Activated CD4-positive, alpha-beta T cell treated with anti-CD3 and anti-CD28 coated beads for 24 hours (primary cell): ENCODE measurements at places on chromosomes 1 and 21.

DNA sequence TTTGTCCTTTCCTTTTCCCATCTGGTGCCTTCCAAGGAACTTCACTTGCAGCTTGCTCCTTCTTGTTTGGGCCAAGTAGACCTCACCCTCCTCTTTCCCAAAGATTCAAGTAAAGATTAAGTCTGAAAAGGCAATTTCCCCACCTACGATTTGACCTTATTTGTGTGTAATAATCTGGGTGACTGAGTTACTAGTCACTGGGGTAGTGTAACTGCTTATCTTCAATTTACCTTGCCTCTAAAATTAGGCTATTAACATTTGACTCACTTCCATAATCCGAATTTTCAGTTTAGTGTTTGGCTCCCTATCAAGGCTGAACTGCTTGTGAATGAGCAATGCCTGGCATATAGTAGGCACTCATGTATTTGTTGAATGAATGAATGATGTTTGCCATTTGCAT is 59.6 kb downstream of the PLA2G4A start:
- no peak for DNase-seq

DNA sequence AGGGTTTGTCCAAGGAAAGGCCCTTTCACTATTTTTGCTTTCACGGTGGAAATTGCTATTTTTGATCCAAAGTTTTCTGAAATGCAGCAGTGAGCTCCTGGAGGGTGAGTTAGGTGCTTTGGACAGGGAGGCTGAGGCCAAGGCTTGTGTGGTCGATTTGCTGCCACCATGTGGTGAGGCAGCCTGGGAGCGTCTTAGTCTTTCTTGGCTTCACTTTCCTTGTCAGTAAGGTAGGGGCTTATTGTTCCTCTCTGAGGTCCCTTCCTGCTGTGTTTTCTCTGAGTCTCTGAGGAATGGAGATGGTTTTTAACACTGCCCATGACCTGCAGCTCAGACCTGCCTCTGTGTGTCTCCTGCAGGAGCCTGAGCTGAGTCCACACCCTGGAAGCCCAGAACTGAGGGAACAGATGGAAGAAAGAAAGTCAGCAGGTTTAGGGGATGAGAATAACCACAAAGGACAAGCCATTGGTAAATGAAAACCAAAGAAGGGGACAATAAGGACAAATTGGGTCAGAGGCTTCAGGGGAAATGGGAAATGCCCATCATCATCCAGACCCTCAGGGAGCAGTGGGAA is 20.1 kb upstream of the S100A10 start:
- DNase-seq: no peak

GRCh38 chr1:202283991-202284390 is 57.7 kb downstream of the UBE2T start:
- DNase-seq: no peak

- DNase-seq: peak; percentile 57
Measured at GRCh38 chr21:42107881-42108553, 36.9 kb downstream of the UMODL1 start.

GRCh38 chr1:246569248-246570238 is 3.3 kb downstream of the CNST start:
- DNase-seq: no peak

GRCh38 chr1:32249831-32250525 is 1.1 kb upstream of the LCK start:
- DNase-seq: peak; percentile 63

DNA sequence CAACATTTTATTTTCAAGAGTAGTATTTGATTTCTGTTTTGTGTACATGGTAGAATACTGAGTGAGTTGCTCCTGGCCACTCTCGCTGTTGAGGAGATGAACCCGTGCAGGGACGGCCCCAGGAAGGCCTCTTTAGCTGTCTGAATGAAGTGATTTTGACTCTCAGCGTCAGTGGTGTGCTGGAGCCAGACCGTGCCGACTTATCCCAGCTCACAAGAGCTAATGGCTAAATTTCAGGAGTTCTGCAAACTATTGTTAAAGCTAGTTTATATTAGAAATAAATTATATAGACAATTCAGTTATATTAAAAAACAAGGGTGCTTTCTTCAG is 111.2 kb upstream of the KIF26B start:
- DNase-seq: no peak
